CD4-positive, alpha-beta memory T cell (primary cell): ENCODE measurements at places on chromosomes 11 and 22.

DNA sequence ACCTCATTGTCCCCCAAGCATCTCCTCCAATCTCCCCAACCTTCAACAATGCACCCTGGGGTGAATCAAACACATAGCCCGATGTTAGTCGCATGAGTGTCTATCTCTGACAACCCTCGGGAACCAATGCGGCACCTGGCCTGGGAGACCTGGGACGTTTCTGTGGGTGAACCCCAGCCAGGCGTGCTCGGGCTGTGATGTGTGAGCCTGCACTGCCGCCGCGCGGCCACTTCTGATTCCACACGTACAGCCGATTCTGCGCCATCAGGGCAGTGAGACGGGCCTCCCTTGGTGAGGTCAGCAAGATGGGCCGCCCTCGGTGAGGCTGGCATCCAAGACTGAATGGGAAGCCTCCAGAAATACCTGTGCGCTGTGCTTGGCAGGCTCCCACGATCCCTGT, 5.2 kb upstream of the H19 start:
- no peak for DNase-seq

- DNase-seq = no peak
Measured at GRCh38 chr11:112835591-112836255, 125.5 kb upstream of the NCAM1 start.

DNA sequence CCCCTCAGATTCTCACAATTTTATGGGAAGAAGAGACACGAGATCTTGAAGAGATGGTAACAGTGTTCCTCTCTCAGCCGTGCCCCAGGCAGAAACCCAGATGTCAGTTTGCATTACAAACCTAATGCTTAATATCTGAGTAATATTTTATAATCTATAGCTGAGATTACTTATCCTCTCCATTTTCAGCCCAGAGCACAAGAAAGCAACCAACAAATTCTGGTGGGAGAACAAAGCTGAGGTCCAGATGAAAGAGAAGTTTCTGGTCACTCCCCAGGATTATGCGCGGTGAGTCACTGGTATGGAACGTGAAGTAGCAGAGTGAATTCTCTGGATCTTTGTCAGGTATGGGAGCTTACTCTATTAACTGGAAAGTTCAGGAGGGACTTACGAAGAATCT, 884 bp downstream of the CENATAC start:
- DNase-seq = no peak

GRCh38 chr11:80362563-80363340, 921.9 kb upstream of the TENM4 start:
- no peak for DNase-seq

GRCh38 chr11:68931911-68932310, 28.2 kb downstream of the IGHMBP2 start:
- DNase-seq = no peak

GRCh38 chr11:121070951-121071845, 29.8 kb upstream of the TECTA start:
- no peak for DNase-seq

DNA sequence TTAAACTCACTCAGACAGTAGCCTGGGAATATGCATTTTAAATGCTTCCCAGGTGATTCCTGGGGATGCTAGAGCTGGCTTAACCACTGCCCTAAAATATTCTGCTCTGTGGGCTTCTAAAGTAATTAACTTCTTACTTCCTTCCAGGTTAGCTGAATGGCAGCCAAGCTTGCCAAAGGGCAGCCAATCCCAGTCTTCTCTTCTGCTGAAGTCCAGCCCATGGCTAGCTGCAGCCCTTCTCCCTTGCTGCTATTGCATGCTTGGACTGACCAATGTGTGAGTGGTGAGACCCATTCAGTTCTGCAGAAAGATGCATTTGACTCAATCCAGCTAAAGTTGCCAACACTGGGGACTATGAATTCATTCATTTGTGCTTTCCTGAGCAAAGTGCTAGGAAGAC, 411.9 kb downstream of the SOX6 start:
- no peak for DNase-seq

DNA sequence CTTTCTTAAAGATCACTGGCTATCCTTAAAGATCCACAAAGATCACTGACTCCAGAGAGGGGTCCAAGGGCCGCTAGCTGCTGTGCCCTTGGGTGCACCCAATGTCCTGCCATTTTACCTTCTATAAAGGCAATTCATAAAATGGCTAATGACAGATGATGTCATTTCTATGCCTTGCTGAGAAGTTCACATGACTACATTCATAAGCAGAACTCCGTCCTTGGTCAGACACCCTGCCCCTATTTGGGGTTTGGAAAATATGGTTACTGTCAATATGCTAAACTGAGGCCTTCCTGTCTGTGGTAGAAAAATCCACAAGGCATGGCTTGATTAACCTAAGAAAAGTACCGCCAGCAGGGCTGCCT, 60.9 kb upstream of the BMAL1 start:
- DNase-seq = no peak

DNA sequence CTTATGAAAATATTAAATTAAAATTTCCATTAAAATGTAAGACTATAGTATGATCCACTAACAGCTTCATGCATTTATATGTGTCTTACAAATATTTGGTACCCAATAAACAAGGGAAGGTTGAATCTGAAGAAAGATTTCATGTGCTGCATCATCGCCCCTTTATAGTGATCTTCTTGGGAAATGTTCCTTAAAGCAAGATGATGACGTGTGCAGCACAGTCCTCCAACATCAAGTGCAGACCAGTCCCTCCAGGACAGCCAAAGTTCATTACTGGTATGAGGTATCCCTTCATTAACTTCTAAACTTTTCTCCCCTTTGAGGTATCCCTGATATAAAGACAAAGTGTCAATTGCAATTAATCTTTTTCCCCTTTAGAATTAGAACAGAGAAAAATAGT, 567.0 kb downstream of the METTL15 start:
- no peak for DNase-seq
